ENCODE measurements at places on chromosomes 5 and 9.

GRCh38 chr5:55480781-55481180 lies 54.0 kb downstream of the PLPP1 start:
- no peak for DNase-seq

GRCh38 chr5:102638912-102639652 lies 116.0 kb upstream of the PAM start:
- no peak for DNase-seq

DNA sequence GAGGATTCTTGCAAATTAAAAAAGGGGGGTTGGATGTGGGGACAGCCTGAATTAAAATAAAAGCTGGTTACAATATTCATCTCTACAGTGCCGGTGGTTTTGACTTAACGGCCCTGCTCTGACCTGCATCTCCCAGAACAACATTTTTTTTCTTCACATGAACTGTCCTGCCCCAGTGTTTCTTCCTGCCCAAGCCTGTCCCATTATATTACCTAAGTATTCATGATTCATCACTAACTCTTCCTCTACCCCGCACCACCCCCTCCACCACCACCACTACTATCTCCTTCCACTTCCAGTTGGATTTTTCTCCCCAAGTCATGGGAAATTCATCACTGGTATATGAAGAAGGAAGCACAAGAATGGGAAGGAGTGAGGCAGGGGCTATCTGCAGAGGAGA lies 90.1 kb downstream of the ZFAND5 start:
- DNase-seq = no peak

DNA sequence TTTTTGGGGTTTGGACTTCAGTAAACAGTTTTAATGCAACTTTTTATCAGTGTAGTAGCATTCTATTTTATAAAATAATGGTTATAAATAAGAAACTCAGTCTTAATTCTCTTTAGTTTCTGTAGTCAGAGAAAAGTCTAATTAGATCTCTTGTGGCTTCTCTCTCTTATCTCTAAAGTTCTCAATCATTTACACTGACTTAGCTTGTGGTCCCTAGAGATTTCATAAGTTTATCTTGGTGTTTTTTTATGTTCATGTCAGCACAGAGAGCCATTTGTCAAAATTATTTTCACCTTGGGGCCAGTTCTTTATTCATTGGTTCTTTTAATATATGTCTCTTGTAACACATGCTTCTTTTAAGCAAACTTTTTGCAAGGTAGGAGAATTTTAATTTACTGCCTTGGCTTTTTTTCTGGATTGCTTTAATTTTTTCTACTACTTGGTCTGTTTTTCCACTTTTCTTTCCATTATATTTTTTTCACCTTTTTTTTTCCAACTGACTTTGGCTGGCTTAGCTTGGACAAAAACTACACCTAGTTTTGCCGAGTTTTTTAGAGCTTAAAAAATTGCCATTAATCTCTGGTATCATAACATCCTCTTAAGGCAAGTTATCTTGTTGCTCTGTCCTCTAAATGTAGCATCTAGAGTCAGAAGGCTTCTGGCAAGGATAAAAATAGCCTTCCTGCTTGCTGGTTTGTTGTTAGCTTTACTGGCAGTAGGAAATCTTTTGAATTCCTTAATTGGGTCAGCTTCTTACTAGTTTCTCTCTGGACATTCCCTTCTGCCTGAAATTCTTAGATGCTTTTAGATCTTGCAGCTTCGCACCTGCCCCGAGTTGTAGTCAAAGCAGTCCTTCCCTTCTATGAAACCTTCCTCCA lies 35.3 kb downstream of the CPEB4 start:
- no peak for DNase-seq

DNA sequence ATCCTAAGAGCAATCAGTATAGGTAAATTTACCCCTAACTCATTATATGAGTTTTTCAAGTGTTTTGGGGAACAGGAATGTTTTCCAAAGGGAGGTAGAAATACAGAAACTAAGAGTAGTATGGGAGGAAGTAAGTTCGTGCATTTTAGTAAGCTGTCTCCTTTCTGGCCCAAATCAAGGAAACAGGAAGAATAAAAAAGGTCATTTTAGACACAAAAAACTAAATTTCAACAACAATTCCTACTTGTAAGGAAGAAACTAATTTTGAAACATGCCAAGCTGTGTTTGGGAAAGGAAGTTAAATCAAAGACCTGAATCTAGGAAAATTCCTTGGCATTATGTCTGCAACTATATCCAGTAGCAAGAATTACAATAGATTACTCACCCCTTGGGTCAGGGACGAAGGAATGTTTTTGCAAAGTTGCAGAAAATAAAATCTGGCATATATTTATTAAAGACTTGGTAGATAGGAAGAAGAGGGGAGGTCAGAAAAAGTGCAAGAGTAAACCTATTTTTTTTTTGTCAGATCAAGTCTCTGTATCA lies 6.5 kb upstream of the RPS6 start:
- no peak for DNase-seq

DNA sequence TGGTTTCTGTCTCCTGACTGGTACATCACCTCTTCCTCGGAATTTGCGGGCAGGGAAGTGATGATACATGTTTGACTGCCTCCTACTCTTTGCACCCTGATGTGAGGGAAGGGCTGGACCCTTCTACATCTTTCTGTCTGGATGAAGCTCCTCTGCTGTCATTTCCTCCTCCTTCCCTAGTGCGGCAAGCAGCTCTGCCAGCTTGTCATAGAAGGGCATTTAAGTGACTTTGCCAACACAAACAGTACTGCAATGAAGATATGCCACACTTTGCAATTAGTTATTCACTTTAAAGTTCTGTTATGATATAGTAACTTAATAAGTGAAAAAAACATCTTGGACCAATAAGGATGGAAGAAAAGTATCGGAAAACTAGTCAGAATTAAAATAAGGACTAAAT lies 48.5 kb upstream of the ABL1 start:
- DNase-seq = no peak

DNA sequence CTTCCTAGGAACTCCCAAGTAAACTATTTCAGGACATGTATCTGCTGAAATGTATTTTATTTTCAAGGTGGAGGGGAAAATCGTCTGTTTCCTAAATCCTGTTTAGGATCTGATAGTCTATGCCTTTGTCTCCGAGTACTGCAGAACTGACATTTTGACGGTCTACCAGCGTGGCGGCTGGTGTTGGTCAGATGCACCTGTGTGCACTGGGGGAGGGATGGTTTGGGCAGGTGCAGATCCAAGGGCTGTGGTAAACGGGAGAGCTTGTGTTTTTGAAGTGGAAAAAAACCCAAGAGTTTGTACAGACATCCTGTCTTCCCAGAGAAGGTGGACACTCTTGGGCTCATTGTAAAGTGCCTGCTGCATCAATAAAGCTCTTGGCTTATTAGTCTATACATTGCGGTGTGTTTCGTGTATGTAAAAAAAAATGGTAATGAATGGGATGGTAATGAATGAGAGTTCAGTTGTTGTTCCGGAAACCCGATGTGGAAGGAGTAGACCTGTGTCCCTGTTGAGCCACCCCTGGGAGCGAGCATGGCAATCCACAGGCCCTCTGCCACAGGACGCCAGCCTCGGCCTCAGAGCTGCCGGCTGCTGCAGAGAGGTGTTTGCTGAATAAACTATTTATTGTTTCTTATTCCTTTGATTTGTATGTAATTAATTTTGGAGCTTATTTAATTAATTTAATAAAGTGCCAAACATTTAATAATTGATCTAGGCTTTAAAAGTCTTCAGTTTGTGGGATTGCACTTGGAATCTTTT lies 15.3 kb downstream of the ARPC5L start:
- DNase-seq = no peak

GRCh38 chr5:142661957-142662356 lies 23.9 kb downstream of the FGF1 start:
- no peak for DNase-seq

GRCh38 chr9:93205045-93205768 lies 21.3 kb downstream of the WNK2 start:
- no peak for DNase-seq

DNA sequence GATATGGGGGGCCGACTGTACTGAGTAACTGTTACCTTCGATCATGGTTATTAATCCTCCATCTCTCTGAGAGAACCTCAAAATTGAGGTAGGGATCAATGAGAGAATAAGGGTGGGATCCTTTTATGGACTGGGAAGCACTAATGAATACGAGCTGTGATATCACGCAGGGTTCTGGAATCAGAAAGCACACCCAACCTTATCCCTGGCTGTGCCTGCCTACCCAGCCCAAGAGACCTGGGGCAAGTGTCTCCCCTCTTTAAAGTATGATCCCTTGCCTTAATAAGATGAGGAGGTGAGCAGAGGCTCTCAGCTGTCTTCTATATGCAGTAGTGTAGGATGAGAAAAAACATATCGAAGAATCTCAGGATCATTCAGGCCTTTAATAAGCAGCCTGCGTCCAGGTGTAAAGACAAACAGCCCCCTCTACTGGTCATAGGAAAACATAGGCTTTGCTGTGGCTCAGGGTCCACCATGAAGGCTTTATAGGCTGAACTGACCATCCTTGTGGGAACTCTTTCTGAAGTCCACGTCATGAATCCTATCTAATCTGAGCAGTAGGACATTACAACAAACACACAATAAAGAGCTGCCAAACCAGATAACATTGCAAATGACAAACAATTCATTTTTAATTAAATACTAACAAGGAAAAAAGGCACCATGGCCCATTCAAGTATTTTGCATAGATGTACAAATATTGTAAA lies 16.8 kb downstream of the NIPAL4 start:
- DNase-seq = no peak

GRCh38 chr9:118455259-118455658 lies 751.1 kb downstream of the TLR4 start:
- DNase-seq = no peak

All from CD8-positive, alpha-beta memory T cell (primary cell).